ENCODE measurements at places on chromosomes 6 and 20. TPM values are rescaled to one million over a fixed set of nuclear protein-coding genes. Genes with fewer than 3 reads are reported as not detected.

- no peak for DNase-seq
Observed at GRCh38 chr6:140001005-140001404, 626.6 kb upstream of the CITED2 start.

DNA sequence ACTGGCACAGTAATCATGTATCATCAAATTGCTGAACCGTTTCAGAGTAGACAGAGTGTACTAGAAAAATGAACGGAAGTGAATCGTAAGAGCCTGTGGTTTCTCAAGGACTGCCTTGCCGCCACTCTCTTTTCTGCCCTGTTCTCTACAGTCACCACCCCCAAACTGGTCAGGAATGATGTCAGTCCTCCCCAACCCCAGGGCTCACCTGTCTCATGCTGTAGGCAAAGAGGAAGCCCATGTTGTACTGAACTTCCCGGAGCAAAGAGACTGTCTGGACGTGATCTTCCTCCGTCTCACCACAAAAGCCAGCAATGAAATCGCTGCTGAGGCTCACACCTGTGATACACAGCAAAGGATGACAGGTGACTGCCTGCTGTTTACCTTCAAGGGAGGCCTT is 31.0 kb downstream of the CDK5RAP1 start:
- no peak for DNase-seq

The SPTLC3 gene
- total RNA-seq = 0.09 TPM

The SNAP25 gene
- total RNA-seq = 9.2 TPM

DNA sequence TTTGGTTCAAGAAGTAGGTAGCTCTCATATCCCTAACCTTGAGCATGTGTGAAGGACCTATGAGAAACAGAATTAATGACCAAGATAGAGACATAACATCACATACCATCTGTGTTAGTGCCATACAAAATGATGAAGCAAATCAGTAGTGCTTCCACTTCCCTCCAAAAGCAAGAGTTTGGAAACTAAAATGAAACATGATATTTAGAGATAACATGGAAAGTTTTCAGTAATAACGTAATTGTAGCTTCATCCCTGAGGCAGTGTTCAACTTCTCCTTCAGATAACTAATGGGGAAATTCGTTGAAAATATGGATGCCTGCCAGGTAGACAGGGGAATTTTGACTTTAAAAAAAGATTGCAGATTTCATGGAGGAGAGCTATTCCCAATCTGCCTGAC is 248.4 kb upstream of the IRAK1BP1 start:
- no peak for DNase-seq

- no peak for DNase-seq
Observed at GRCh38 chr6:126963077-126963809, 155.2 kb upstream of the RSPO3 start.

GRCh38 chr6:135289816-135290215 is 108.7 kb downstream of the MYB start:
- no peak for DNase-seq

The GJA10 gene
- total RNA-seq = not detected

The RPN2 gene
- 203 TPM for total RNA-seq

The BHLHE23 gene
- total RNA-seq = not detected

GRCh38 chr6:8707956-8708772 is 272.8 kb upstream of the SLC35B3 start:
- DNase-seq = no peak

DNA sequence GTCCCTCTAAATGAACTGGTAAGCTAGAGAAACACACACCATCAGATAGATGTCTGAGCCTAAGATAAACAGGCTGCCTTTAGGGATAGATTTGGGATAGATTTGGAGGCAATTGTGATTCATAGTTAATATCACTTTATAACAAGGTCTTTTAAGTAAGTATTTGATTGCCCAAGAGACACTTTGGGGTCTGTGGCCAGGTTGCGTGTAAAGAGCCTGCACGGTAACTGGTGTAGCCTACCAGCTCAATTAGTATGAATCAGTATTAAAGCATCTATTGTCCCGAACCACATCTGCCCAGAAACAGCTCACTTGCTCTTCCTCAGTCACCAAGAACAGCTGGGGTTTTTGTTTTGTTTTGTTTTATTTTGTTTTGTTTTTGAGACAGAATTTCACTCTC is 193.3 kb downstream of the SASH1 start:
- no peak for DNase-seq

The EPHA7 gene
- total RNA-seq = 35.8 TPM

DNA sequence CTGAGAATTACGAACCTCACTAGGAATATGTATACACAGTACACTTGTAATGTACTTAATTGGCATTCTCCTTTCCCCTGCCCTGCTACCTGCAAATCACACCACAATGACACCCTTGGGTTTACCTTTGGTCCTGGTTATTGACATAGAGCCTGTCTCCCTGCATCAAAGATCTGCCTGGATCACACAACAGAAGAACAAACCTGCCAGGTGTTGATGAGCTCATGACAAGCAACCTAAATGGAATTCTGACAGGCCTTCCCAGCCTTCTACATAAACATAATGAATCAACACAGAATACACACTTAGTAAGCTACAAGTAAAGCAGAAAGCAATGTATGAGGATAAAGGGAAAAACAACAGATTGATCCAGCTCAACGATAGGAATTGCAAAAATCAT is 95.6 kb downstream of the HDGFL1 start:
- no peak for DNase-seq

The SLPI gene
- total RNA-seq = not detected

DNA sequence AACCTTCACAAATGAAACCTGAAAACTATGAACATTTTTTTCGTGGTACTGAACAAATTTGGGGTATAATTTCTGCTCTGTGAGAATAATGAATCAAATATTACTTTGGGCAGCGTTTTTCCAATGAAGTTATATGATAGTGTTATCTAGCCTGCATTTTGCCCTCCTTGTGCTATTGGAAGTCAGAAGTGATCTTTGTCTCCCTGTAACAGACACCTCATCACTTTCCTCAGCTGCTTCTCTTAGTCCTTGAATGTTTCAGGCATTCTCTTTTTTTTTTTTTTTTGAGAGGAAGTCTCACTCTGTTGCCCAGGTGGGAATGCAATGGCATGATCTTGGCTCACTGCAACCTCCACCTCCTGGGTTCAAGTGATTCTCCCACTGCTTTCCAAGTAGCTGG is 10.2 kb downstream of the DDX27 start:
- no peak for DNase-seq

The CST1 gene
- not detected for total RNA-seq

DNA sequence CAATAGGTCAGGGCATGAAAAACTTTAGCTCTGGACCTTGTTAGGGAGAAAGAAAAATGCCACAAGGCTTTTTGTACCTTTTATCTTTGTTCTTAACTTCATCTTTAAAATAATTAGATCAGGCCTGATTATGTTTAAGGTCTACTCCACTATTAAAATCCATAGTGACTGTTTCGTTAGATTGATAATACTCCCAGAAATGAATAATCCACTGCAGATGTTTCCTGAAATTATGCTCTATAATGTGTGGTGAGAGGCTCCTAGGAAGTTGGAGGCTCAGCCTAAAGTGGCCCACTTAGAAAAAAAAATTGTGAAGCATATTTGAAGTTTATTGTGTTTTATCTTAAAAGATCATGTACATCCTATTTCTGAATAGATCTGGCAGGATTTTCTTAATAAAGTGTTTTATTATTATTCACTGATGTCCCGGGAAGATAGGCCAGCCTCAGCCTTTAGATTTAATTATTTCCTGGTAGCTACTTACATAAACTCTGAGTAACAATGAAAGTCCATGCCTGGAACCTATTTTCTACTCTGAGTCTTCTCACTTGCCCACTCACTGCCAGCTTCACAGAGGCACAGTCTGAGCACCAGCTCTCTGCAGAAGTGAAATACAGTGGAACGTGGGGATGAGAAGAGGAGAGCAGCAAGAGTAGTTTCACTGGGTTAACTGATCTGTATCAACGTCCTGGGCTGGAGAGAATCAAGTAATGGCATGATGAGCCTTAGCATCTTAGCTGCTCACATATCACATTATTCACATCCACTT is 126.8 kb upstream of the TMEM170B start:
- no peak for DNase-seq

DNA sequence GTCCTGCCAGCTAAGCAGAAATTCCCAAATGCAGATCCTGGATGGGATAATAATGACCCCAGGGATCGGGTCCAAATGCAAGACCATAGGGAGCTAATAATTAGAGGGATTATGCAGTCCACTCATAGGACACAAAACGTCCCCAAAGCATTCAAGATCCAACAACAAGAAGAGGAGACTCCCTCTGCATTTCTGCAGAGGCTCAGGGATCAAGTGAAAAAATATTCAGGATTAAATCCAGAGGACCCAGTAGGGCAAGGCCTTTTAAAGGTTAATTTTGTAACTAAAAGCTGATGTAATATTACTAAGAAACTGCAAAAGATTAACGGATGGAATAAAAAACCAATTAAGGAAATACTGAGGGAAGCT is 22.2 kb downstream of the HLA-A start:
- DNase-seq = no peak

- DNase-seq = no peak
Observed at GRCh38 chr6:3235486-3235885, 8.0 kb upstream of the TUBB2B start.

DNA sequence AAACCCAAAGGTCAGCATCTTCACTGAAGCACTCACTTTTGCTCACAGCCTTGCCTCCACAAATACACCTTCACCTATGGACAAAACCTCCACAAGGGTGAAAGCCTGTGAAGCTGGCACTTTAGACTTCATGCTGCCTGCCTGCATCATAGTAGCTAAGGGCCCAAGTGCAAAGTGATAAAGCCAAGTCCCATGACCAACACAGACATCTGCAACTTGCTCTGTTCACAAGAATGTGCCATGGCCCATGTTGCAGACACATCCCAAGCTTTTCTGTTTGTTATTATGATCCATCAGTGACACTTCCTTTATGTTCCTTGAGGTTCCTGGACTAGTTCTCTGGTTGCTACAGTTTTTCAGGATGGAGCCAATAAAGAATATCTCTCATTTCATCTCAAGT is 31.1 kb downstream of the BTBD3 start:
- no peak for DNase-seq

GRCh38 chr20:12715991-12716680 is 292.6 kb upstream of the SPTLC3 start:
- no peak for DNase-seq

- DNase-seq = no peak
Observed at GRCh38 chr6:52517502-52518278, 59.2 kb downstream of the TRAM2 start.

The CRISP3 gene
- total RNA-seq = not detected

DNA sequence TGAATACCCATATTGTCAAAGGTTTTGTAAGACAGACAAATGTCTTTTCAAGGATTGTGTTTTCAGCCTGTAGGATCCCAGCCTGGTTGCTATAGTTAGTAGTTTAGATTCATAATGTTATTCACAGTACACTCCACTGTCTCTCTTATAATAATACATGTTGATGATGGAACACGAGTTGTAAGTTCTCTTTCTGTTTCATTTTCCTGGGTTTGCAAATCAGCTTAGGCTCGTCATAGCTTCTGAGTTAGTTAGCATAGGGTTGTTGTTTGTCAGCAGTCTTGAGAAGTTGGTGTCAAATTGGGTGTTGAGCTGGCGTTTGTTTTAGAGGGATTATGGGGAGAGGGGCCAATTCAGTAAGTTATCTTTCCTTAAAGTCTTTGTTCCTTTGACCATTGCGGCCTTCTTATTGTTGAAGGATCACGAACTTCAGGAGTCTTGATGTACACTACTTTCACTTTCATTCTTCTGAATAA is 45.8 kb downstream of the QKI start:
- DNase-seq = no peak

The CCN6 gene
- not detected for total RNA-seq

The CHRNA4 gene
- 6.3 TPM for total RNA-seq

DNA sequence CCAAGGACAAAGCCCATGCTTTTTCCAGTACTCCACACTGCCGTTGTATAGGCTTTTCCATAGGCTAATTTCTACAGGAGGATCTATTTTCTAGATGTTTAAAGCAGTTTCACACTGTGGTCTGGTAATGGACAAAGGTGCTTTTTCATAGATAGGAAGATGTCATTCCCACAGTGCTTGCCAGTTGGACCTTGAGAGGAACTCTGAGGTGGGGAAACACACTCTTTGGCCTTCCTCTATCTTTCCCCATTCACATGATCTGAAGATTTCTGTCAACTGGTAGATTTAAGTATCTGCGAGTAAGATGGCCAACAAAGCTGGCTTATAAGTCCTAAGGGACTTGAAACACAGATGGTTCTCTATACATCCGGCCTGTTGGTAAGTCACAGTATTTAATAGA is 477.3 kb downstream of the UTRN start:
- DNase-seq = no peak

DNA sequence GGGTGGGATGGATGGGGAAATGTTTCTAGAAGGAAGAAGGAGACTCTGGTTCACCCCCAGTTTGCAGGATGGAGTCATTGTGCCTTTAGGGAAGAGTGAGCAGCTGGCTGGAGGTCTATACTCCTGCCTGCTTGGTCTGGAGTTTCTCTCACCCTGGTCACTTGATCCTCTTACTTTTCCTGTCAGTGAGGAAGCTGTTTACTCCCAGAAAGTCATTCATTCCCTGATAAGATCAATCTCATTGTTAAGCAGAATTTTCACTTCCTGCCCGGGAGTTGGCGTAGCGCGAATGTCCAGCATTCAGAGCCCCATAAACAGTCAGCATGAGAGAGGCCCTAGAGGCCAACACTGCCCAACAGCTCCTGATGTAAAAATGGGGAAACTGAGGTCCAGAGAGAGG is 70.4 kb upstream of the SIRPA start:
- no peak for DNase-seq

- no peak for DNase-seq
Observed at GRCh38 chr6:50380406-50381098, 330.8 kb upstream of the DEFB112 start.

Data from neural crest cell (in vitro differentiated cells).